ENCODE measurements at places on chromosomes 5 and 9.

DNA sequence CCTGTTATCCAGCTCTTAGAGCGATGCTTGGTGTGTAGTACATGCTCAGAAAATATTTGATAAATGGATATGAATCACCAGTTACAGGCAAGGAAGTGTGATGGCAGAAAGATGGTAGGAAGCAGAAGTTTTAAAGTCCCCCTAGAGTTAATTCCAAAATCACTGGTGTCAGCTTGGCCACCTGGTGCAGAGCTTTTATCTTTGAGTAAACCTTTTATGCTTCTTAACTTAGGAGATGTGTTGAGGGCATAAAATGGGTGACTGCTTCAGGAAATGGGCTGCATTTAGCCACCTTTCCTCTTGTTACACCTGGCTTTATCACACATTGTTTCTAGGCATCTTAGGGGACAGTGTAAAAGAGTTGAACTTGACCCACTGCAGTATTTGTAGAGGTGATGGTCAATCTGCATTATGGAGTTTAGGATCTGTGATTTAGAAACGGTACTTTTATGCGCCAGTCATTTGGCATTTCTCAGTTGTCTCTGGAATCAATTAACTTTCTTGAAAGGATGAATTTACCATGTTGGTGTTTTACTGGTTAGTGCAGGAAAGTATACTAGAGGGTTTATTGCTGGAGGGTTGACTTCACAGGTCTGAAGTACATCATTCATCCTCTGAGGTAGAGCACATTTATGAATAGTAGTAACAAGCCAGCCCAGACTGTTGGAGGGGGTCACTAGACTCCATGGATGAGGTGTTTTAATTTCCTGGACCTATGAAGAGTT lies 7.5 kb upstream of the FAM120AOS start:
- no peak for DNase-seq

DNA sequence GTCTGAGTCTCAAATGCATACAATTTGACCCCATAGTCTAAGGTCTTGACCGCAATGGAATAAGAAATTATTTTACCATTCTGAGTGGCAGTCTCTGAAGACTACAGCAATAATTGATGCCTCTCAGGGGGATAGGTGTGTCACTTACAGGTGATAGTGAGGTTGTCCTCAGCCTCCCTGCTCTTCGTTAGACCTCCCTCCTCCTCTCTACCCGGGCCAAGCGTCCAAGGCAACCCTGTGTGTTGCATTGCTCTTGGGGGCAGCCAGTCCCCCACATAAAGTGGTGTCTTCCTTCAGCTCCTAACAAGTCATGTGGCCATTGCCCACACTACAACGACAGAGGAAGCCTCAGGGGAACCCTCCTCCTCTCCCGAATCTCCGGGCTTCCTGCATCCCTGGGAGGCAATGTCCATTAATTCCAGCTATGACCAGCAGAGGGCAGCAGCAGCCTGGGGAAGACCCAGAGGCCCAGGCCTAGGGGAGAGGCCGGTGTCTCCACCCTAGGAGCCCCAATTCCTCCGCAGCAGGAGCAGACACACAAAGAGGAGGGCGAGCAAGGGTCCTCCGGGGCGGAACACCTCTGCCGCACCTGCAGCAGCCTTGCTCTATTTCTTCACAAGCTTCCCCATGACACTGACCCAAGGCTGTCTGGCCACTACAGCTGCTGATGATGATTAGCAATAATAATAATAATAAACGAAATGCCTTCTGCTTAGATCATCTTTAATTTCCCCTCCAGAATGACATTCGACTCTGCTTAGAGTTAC lies 134.8 kb downstream of the KCNIP1 start:
- DNase-seq, result peak; percentile 62

GRCh38 chr5:171678646-171679045 lies 107.0 kb upstream of the SMIM23 start:
- DNase-seq, result no peak

GRCh38 chr5:171785517-171785916 lies at the start of gene SMIM23:
Gene SMIM23, plus strand, starts transcription at chr5:171785817. Its CDS starts 55 bp downstream, at chr5:171785872.
- no peak for DNase-seq

DNA sequence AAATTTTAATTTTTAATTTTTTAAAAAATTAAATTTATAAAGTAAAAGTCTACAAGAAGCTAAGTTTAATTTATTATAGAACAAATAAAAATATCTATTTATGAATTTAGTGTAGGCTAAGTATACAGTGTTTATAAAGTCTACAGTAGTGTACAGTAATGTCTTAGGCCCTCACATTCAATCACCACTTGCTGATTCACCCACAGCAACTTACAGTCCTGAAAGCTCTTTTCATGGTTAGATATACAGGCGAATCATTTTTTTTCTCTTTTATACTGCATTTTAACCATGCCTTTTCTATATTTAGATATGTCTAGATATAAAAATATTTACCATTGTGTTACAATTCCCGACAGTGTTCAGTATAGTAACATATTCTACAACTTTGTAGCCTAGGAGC lies 55.9 kb downstream of the PCSK1 start:
- DNase-seq, result no peak

- no peak for DNase-seq
Measured at GRCh38 chr9:114633438-114634089, 22.5 kb downstream of the TMEM268 start.

GRCh38 chr5:116546033-116546742 lies 28.4 kb downstream of the SEMA6A start:
- no peak for DNase-seq

GRCh38 chr5:14806456-14806855 lies 65.1 kb downstream of the ANKH start:
- no peak for DNase-seq

GRCh38 chr5:74224331-74224730 lies 416.2 kb downstream of the ENC1 start:
- no peak for DNase-seq

DNA sequence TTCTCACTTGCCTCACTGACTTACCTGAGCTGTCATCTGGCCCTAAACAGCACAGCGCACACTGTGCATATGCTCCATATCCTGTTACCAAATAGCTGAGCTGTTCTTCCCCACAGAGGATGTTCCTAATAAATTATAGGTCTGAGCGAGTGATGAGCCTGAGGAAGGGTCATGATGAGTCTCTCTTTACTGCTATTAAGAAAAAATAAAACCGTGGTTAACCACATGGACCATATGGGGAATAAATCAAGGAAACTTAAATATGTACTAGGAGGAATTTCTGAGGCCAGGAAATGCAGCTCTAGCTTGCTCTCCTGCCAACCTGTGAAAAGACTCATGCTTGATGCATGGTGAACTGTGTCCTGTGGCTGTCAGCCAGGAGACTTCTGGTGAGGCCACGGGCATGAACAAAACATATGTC lies 424.8 kb upstream of the DMAC1 start:
- no peak for DNase-seq

GRCh38 chr9:76415154-76415553 lies 20.9 kb upstream of the RFK start:
- no peak for DNase-seq

DNA sequence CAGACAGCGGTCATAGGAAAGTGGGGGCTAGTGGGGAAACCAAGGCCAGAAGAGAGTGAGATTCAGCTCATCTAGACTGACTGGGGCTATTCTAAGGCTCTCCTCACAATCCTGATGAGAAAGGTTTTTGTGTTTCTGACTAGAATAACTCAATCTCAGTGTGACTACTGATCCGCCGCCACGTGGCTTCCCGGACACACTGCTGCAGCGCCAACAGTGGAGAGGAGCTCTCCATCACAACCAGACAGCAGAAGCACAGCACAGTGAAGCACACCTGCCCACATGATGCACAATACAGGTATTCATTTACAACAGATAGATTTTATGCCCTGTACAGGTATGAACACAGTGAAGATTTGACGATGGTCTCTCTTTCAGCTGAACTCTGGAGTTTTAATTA lies 25.4 kb downstream of the NREP start:
- no peak for DNase-seq

GRCh38 chr9:87570000-87570908 lies 72.6 kb downstream of the DAPK1 start:
- DNase-seq, result no peak

- DNase-seq, result no peak
Measured at GRCh38 chr5:167995844-167996425, 295.5 kb upstream of the WWC1 start.

GRCh38 chr5:73319036-73319435 lies 129.5 kb downstream of the FOXD1 start:
- DNase-seq, result no peak

- no peak for DNase-seq
Measured at GRCh38 chr9:16526380-16526779, 344.1 kb downstream of the BNC2 start.

DNA sequence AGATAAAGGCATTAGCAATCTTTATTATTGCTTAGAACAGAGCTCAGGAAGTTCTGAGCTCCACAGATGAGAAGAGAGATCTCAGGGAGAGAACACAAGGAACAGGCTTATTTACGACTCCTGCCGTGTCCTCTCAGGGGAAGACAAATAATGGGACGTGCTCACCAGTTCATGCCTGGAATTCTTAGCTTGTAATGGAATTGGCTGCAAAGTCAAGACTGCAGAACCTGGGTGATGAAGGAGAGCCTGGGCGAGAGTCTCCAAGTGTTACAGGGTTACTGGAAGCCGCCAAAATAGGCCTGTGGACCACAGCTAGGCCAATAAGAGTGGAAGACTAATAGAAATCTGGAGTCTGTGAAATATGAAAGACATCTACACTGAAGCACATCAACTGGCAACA lies 174.5 kb upstream of the ADAMTSL1 start:
- no peak for DNase-seq

GRCh38 chr5:6480133-6481051 lies 31.7 kb downstream of the UBE2QL1 start:
- no peak for DNase-seq

DNA sequence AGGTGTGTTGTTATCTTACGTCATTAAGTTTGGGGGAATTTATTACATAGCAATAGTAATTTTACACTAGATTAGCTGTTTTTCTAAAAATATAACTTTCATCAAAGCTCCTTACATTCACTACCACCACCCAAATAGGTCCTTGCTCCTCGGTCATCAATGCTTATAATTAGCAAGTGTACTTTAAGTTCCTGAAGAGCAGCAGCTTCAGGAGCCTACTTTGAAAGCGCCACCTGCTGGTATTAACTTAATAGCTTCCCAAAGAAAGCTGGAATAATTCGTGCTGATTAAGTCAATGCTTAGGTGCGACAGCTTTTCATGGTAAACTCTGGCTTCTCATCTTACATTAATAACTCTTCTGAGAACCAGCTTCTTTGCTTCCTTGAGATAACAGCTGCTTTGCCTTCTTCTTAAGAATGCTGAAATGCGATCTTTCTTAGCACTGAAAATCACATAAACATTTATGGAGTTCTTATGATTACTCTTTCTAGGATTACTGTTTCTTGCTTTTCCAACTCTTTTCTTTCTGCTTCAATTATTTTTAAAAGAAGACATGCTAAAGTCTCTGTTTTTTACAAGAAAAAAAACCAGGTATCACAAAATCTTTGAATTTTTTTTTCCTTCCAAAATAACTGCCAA lies 10.0 kb upstream of the C5 start:
- peak; percentile 66 for DNase-seq

GRCh38 chr9:78939311-78940065 lies 632.3 kb upstream of the TLE4 start:
- no peak for DNase-seq

DNA sequence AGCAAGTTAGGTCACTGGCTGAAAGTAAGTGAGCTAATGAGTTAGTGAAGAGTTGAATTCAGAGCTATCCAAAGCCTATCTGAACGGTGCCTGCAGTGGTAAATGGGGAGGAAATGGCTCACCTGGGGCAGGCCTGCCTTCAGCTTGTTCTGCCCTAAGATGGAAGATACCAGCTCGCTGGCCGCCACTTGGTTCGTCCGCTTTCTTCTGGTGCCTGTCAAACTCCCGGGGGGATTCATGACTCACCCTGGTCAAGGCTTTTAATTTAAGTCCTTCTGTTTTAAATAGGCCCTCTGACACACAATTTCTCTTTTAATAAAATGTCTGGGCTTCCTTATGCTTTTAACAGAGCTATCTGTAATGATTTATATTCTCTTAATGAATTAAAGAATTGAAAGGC lies 78.8 kb downstream of the CFAP90 start:
- DNase-seq, result no peak

- no peak for DNase-seq
Measured at GRCh38 chr5:179160584-179160983, 100.4 kb downstream of the ZNF354C start.

- DNase-seq, result no peak
Measured at GRCh38 chr5:466661-467310, 23.8 kb downstream of the EXOC3 start.
